Transverse colon (tissue), 4 donors: ENCODE measurements at places on chromosomes 2 and 18. TPM values are rescaled to one million over a fixed set of nuclear protein-coding genes. Genes with fewer than 3 reads are reported as not detected.

Gene SULT1C2
- not detected for total RNA-seq

DNA sequence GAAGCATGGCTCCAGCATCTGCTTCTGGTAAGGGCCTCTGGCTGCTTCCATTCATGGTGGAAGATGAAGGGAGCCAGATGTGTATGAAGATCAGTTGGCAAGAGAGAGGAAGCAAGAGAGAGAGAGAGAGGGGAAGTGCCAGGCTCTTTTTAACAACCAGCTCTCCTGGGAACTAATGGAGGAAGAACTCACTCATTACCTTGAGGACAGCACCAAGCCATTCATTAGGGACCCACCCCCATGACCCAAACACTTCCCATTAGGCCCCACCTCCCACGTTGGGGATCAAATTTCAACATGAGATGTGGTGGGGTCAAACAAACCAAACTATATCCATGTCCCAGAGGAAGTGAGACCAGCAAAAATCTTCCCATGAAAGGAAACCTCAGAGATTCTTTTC is 124.8 kb upstream of the SIX2 start:
- no peak overlapping the region for H3K27ac ChIP-seq
- H3K4me3 ChIP-seq, result no peak overlapping the region
- no peaks in the 10 kb centered on the region for H3K4me1 ChIP-seq
- DNase-seq, result no peak
- H3K36me3 ChIP-seq, result no peaks in the 10 kb centered on the region

DNA sequence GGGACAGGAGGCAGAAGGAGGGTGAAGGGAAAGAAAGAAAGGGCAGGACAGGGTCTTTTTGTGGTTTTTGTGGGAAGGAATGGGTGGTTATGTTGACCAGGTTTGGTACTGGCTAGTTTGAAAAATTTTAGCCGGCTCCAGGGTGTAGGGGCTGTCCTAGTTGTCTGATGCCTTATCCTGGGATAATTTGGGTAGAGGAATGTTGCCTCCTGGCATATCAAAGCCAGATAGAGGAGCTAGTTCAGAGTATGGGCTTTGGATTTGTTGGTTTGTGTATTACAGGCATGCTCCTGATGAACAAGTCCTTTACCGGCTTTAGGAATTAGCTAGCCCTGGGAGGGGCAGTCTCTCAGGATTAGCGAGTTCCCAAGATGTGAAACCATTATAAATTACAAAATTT is 101.1 kb upstream of the LHCGR start:
- no peak overlapping the region for H3K4me3 ChIP-seq
- no peaks in the 10 kb centered on the region for H3K4me1 ChIP-seq
- peaks cover 2% of the 10 kb centered on the region for H3K27me3 ChIP-seq
- DNase-seq, result no peak
- H3K27ac ChIP-seq, result no peak overlapping the region

Gene IRS1
- total RNA-seq, result 14.6 TPM

DNA sequence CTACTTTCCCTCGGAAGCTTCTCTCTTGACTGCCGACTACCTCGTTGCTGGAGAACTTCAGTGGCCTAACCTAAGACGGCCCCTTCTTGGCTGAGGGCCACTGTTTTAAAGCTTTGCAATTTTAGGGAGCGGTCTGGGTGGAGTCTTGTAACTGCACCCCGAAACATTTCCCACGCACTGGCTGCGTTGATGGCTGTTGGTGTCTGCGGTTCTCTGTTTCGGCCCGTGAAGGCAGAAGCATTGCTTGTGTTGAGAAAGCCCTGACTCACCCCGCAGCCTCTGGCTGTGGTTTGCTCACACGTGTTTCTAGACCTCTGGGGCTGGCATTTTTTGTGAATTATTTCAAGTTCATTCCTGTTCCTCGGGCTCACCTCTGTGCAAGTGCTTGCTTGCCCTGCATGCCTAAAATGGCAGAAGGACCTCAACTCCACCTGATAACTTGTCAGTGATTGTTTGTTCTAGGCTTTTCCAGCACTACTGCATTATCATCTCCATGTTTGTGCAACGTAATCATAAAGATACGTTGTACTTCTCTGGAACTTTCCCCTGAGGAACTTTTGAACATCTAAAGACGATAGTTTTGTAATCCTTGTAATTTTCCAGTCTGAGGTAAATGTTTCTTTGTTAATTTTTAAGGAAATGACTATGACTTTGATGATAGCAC is 94.2 kb upstream of the DLX2 start:
- H3K4me3 ChIP-seq, result no peak overlapping the region
- peaks cover 11% of the 10 kb centered on the region for H3K4me1 ChIP-seq
- DNase-seq, result no peak
- no peaks in the 10 kb centered on the region for H3K27me3 ChIP-seq
- H3K27ac ChIP-seq, result no peak overlapping the region

DNA sequence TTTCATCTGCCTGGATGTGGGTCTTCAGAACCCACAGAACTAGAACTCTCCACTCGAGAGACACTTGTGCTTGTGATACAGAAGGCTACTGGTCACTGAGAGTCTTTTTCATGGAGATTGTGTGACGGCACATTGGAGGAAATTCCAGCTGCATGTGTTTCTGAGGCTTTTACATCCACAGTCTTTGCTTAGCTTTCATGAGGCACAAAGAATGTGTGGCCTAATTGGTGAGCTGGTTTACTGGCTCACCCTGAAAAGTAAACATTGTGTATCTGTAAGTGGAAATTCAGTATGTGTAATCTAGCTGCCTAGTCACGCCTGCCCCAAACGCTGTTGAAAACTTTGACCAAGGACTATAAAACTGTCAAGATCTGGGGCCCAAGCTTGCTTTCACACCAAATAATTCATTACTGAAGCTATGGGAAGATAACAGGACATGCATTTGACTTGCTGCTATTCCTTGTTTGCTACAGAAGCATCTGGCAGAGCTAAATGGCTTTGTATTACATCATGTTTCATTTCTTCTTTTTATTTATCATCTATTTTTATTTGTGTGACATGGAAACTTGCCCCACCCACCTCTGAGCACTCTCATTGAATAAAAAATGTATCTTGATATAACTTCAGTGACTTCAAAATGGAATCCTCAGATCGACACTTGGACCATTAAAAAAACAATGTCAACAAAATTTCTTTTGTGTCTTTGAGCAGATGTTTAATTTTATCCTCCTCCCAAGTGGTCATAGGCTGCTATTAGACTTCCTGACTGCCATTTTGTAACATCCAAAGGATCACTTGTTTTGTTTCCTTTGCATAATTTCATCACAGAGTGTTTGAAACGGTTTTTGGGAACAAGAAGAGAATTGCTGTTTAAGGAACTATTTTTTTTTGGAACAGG is 80.2 kb downstream of the EFEMP1 start:
- H3K27ac ChIP-seq, result peak overlapping the region; percentile 65
- peak; percentile 43 for DNase-seq
- H3K36me3 ChIP-seq, result no peaks in the 10 kb centered on the region
- no peak overlapping the region for H3K4me3 ChIP-seq
- peaks cover 4% of the 10 kb centered on the region for H3K4me1 ChIP-seq

DNA sequence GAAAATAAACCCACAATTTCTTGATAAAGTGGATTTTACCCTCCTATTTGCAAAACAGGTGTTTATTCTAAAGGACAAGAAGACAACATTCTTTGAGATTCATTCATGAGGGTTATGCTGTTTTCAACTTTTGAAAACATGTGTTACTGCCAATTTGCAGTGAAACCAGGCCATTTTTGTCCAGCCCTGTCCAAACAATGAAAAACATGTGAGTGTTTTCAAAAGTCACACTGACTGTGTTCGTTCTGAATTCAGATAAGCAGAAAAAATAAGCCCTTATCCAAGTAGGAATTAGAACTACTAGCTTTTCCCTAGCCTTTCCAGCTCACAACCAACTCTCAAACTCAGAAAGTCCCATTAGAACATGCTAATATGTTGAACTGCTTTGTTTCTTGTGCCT is 148.1 kb upstream of the PID1 start:
- peak overlapping the region; percentile 60 for H3K27ac ChIP-seq
- no peak for DNase-seq
- H3K27me3 ChIP-seq, result no peaks in the 10 kb centered on the region
- peaks cover 6% of the 10 kb centered on the region for H3K4me1 ChIP-seq
- no peak overlapping the region for H3K4me3 ChIP-seq

DNA sequence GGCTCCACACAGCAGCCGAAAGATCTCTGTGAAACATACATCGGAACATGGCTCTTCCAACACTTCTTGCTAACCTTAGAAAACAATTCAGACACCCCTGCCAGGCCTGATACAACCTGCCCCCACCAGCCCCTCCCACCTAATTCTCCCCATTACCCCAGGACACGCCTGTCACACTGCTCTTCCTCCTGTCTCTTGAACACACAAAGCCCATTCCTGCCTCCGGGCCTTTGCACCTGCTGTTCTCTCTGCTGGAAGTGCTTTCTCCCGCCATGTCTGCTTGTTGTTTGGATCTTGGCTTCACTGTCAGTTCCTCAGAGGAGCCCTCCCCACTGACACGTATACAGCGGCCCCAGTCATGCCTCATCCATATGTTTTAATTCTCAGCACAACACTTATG is 24.1 kb downstream of the CELF4 start:
- no peak overlapping the region for H3K4me3 ChIP-seq
- H3K4me1 ChIP-seq, result no peaks in the 10 kb centered on the region
- peaks cover 30% of the 10 kb centered on the region for H3K27me3 ChIP-seq
- no peak overlapping the region for H3K27ac ChIP-seq
- no peaks in the 10 kb centered on the region for H3K36me3 ChIP-seq
- no peak for DNase-seq

Gene DPY30
- 52.9 TPM for total RNA-seq

Gene ICA1L
- total RNA-seq, result 4.4 TPM
